ENCODE measurements at places on chromosomes 2 and 18.

DNA sequence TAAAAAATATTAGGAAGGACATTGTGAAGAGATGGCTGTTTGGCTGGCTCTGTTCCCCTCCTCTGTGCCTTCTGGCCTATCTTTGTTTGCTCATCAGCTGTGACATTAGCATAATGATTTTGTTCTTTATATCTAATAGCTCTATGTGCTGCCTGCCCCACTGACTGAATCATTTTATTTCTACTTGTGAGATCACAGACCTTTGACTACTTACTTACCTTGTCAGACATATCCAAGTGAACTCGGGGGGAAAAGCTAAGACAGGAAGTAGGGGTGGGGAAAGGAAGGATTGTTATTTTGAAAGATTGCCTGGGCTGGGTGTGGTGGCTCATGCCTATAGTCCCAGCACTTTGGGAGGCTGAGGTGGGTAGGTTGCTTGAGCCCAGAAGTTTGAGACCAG is 104.2 kb downstream of the ASAP2 start:
- DNase-seq: no peak

GRCh38 chr18:78725426-78725825 is 254.2 kb upstream of the SALL3 start:
- DNase-seq: no peak

GRCh38 chr2:143158551-143159485 is 29.6 kb downstream of the ARHGAP15 start:
- DNase-seq: no peak

DNA sequence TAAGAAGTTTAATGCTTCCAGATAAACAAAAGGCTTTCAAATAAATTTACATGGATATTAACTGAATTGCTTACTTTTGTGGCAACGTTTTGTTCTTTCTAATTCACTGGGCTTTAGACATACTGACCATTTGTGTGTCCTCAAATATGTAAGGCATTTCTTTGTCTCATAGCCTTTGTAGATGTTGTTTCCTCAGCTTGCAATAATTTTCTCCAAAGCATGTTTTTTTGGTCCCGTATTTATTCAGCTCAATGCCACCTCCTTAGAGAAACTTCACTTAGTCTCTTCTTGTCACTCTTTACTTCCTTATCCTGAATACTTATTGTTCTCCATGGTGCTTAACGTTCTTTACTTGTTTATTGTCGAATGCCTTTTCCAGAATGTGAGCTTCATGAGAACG is 98.5 kb downstream of the NUP35 start:
- DNase-seq: no peak

DNA sequence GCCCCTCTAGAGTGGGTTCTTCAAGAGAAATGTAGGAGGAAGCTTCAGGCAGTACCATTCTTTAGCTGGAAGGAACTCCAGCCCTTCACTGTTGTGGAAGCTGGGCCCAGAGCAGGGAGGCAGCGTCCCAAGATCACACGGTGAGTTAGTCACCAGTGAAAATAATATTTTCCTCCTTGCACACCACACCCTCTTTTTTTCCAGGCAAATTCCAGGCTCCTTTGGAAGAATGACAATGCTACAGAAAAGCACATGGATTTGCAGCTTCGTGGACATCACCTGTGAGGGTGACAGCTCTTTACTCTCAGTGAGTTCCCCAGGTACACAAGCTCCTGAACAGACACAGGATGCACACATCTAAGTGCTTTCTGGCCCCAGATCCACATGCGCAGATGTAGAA is 157.1 kb downstream of the COL6A3 start:
- DNase-seq: no peak

GRCh38 chr2:33321236-33321771 is 155.1 kb upstream of the RASGRP3 start:
- peak; percentile 14 for DNase-seq

DNA sequence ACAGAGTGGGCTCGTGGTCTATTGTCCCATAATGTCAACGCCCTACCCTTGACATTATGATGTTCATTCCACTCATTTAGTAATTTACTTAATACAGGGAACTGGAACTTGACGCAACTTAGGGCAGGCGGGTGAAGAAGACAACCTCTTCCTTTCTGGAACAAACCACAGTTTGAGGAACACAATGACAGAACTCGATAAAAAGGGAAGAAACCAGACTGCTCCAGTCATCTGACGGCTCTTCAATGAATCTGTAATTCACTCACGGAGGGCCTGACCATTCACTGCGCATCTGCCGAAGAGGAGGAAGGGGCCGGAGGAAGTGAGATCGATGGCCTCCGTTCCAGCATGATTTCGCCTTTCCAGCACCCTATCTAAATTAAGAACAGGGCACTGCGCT is 83.2 kb downstream of the BCL2 start:
- DNase-seq: no peak

DNA sequence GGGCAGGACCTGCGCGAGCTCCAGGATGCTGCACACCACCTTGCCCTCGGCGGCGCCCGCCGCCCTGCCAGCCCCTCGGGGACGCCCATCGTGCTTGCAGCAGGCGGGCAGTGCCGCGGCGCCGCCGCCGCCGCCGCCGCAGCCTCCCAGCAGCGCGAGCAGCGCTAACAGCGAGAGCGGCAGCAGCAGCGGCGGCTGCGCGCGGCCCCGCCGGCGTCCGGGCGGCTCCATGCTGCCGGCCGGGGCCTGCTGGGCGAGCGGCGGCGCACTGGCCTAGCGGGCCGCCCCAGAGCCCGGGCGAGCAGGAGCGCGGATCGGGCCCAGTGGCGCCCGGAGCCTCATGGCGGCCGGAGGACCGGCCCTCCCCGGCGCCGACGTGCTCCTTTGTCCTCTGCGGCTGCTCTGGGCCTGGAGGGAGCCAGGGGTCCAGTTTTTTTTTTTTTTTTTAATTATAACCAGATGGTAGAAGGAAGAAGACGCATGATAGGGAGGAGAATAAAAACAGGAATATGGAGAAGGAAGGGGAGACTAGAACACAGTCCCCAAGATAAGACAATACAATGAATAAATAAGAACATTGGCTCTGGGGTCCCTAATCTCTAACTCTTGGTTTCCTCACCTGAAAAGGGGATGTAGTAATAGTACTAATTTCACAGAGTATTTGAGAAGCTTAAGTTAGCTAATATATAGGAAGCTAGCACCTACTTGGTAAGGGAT is 17.1 kb upstream of the ANKRD62 start:
- DNase-seq: no peak

GRCh38 chr2:65026704-65027464 is 29.3 kb upstream of the CEP68 start:
- DNase-seq: no peak

DNA sequence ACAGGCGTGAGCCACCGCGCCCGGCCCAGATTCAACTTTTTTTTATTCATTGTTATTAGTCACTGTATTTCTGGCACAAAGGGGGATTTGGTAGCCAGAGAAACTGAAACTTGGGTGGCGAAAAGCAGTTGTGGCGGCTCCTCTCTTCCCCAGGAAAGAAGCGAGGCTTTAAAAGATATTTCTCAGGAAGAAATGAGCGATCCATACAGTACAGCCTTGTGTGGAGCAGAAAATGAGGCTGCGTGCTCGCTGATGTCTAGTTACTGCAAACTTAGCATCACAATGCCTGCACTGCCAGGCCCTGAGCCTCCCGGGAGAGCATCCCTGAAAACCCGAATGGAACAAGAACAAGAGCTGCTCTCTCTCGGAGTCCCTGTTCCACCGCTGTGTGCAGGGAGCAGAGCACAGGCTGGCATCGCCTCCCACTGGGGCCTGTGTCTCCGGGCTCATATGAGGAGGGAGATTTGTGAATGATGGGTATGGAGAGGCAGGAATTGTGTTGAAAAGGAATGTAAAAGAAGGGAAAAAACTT is 234.0 kb downstream of the ZNF516 start:
- no peak for DNase-seq

GRCh38 chr2:130728007-130728454 is 839 bp upstream of the GPR148 start:
- DNase-seq: peak; percentile 7

DNA sequence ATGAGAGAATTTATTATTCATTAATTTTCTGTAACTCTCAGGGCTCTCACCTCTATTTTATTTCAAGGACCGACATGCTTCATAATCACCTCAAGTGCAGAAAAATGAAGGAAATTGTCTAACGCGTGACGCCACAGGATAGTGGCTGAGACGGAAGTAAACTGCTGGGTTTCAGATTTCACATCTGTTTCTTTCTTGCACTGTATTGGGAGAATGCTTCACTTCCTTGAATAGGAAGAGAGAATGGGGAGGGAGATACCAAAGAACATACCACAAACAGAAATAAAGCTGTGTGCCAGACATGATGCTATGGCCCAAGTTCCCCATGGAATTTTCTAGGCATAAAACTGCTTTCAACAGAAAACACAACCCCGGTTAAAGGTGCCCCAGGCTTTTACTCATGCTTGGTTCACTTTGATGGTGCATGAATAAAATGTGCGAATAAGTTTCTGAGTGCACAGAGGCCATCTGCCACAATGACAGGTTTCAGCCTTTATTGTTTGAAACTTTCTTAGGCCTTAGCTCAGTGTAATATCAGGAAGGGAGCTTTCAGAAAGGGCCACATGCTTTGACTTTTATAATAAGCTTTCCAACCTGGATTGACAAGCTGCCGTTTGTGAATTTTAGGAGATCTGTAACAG is 1116.4 kb downstream of the SOCS6 start:
- DNase-seq: no peak

DNA sequence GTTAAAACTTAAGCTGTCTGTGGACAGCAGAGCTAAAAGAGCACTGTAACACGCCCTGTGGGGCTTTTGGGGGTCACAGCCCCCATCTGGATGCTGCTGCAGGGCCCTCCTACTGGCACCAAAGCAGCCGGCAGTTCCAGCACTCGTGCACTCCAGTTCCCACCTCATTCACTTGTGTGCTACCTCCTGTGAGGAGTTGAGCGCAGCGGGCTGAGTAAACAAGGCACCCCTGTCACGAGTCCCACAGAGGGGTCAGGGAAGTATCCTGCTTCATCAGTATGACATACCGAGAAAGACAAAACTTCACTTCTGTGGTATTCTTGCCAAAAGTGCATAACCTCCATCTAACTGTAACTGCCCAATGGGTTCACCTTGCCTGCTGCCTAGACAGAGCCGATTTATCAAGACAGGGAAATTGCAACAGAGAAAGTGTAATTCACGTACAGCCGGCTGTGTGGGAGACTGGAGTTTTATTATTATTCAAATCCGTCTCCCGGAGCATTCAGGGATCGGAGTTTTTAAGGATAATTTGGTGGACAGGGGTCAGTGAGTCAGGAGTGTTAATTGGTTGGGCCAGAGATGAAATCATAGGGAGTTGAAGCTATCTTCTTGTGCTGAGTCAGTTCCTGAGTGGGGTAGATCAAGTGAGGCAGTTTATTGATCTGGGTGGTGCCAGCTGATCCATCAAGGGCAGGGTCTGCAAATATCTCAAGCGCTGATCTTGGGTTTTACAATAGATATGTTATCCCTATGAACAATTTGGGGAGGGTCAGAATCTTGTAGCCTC is 41.6 kb downstream of the TMEM17 start:
- no peak for DNase-seq

- no peak for DNase-seq
Measured at GRCh38 chr2:33268246-33268831, 208.1 kb upstream of the RASGRP3 start.

DNA sequence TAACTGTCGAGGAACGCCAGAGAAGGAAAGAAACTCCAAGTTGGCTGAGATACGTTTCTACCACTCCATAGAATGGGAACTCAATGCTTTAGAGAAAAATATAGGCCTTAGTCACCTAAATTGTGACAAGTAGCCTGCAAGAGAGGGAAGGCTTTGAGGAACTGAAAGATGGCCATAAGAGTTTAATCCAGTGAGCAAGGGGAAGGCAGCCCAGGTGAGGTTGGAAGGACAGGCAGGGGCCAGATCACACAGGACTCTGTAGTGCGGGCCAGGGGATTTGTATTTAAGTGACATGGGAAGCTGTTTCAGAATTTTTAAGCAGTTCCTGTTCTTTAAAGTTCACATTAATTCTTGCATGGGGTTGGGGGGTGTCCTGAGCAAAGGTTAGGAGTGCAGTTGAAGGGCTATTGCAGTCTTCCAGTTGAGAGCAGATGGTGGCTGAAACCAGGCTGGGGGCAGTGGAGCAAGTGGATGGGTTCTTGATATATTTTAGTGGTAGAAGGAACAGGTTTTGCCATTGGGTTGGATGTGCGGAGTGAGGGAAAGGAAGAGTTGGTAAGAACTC is 138.9 kb upstream of the PELI1 start:
- no peak for DNase-seq

GRCh38 chr18:12306752-12307700 is 1.0 kb upstream of the TUBB6 start:
- DNase-seq: no peak

- DNase-seq: no peak
Measured at GRCh38 chr2:213122725-213123124, 28.7 kb downstream of the IKZF2 start.

DNA sequence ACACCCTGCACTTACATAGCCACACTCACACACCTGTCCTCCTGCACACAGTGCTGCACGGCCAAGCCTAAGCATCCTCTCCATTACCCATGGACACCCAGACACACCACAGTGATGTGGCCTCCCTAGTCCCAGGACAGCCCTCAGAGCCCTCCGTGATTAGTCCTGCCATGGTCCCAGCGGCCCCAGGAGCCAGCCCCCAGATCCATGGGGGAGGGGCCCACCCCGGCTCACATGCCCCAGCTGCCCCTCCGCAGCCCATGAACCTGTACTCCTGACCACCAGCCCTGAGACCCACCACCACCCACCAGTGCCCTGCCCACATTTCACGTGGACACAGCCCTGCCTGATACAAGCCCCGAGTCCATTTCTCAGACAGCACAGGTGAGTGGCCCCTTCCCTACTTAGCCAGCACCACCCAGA is 8.1 kb upstream of the DUSP2 start:
- DNase-seq: no peak

DNA sequence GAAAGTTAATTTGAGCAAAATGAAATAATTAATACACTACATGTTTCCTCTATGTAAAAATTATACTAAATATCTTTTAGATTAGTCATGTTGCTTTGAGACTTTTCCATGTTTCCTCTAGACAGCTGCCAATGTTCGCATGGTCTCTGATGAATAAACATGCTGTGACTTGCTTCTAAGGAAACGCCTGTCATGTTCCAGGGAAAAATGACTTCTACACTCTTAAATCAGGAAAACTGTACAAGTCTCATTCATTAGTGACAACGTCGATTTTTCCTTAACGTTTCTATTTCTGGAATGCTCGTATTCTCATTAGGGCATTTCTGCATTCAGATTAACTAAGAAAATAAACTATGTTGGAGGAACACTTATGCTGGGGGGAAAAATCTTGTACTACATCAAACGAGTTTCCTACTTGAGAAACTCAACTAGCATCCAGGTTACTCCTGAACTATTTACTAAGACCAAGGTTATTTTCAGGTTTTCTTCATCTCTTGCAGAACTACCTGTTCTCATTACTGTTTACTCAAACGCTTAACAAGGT is 1.6 kb downstream of the COBLL1 start:
- DNase-seq: no peak
